ENCODE measurements at places on chromosomes 12 and 14.

DNA sequence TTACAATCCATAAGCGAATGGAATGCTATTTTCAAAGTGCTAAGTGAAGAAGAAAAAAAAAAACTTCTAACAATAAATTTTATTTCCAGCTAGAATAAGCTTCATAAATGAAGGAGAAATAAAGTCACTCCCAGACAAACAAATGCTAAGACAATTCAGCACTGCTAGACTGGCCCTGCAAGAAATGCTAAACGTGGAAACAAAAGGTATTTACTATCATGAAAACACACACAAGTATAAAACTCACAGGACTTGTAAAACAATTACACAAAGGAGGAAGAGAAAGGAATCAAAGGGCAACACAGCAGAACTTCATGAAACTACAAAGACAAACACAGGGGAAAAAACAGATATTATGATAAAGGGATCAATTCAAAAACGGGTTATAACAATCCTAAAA, 85.8 kb upstream of the NELL2 start:
- no peak for DNase-seq

GRCh38 chr12:22034709-22035506, 11.1 kb upstream of the CMAS start:
- DNase-seq: no peak

DNA sequence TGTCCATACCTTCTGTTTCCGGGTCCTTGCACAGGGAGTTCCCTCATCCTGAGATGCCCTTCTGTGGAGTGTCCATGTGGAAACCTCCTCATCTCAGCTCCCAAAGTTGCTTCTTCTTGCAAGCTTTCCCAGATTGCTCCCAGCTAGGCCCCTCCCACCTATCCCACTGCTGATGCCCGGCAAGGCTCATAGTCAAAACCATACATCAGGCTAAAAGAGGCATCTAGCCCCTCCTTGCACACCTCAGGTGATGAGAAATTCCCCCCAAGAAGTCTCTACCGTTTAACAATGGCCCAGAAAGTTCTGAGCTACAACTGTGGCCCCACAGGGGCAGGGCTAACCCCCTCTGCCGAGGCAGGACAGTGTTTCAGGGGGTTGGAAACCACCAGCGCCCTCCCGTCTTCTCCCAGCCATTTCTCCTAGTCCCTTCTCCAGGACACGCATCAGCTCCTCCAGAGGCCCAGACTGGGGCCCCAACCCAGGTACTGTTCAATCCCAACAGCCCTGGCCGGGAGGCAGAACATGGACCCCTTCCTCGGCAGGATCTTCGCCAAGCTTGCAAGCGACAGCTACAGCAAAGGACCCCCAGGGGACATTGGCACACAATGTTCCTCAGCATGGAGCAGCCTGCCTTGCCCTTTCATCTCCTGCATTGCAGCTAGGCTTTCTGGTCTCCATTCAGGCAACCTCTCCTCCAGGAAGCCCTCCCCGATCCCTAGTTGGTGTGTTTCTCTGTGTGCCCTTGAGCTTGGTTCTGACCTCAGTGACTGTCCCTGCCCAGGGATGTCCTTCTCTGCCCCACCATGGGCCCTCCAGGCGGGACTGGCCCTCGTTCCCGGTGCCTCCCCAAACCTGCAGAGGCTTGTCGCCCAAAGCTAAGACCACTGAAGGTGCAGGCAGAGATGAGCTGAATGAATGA, 4.5 kb upstream of the BEGAIN start:
- DNase-seq: no peak

DNA sequence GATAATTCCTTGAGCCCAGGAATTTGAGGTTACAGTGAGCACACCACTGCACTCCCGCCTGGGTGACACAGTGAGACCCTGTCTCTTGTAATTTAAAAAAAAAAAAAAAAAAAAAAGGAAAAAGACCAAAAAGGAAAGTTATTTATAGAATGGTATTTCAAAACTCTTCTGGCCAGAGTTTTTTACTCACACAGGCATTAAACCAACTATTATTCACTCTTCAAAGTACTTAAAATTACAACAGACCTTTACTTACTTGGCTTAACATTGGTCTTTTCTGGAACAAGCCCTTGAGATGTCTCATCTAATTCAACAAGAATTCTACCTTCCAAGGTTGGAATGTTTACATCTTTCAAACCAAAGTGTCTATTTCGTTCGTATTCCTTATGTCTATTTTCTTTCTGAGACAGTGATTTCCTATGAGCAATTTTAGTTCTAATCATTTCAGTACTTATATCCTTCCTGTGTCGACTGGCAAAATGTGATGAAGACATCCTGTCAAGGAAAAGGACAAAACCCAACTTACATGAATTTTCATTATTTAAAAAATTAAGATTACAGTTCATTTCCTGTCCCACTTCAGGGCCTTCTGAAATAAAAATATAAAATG, 2.6 kb downstream of the DLGAP5 start:
- no peak for DNase-seq

DNA sequence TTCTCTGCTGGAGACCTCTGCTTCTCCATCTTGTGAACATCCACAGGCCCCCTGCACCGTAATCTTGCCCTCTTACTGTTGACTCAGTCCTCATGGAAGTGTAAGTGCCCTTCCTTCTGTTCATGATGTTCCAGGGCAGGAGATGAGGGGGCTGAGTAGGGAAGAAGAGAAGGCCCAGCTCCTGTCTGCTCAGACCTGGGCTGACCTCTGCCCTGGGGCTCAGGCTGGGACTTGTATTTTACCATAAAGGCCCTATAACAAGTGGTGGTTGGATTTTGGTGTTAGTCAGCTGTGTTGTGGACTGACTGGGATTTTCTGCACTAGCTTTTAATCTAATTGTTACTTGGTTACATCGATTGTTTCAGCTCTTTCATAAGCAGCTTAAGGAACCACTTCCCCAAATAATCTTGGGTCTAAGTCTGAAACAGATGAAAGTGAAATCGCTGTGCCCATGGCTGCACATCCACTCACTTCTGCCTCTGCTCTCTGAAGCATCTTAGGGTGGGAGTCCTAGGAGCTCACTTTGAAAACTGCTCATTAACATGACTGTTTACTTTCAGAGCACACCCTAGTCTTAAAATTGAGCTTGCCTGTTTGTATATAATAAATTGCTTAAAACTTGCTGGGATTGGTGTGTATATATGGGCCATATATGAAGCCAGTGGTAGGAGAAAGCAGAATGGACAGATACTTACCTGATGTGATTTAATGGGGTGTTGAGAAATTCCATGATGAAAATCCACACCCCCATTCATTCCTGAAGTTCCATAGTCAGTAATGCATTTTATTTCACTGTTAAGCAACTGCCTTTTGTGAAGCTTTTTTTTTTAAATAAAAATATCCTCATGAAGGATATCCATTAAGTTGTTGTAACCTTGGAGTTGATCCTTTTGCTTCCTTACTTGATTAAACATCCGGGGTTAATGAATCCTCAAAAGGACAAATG, 17.7 kb downstream of the C12orf71 start:
- no peak for DNase-seq

GRCh38 chr14:100770605-100771120, 44.0 kb downstream of the DLK1 start:
- no peak for DNase-seq

- no peak for DNase-seq
Measured at GRCh38 chr12:22856178-22856577, 231.2 kb downstream of the ETNK1 start.

DNA sequence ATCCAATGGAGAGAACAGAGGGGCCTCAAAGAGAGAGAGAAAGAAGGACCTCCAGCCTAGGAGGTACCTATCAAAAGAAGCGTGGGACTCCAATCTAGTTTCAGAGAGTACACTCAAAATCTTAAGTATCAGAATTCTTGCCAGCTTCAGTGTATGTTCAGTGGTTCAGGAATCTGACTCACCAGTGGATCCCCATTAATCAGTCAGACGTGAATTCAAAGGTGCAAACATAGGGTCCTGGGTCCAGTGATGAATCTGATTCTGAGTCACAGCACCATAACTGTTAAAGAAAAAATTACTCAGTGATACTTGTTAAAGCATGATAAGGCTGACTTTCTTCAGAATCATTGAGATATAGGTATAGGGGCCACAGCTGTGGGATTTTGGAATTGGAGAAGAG, 33.2 kb downstream of the ETNK1 start:
- DNase-seq: no peak

DNA sequence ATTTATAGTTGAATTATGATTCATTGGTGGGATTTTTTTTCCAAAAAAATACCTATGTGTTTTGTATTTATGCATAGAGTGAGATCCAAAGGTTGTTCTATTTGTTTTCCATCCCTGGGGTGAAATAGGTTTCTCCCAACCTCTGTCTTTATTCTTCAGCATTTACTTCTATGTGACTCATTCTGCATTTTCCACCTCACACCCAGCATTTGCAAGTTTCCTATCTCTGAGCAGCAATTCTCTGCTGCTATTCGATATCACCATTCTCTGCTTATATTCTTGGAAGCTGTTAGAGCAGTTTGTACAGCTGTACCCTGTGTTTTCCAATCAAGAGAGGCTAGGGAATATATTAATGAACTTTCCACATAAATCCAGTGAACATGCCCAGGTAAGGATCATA, 538.9 kb downstream of the SNAPC1 start:
- DNase-seq: no peak

GRCh38 chr14:83071888-83072501, 1538.3 kb upstream of the SEL1L start:
- DNase-seq: no peak

GRCh38 chr12:94329366-94329765, 130.3 kb downstream of the CEP83 start:
- no peak for DNase-seq

DNA sequence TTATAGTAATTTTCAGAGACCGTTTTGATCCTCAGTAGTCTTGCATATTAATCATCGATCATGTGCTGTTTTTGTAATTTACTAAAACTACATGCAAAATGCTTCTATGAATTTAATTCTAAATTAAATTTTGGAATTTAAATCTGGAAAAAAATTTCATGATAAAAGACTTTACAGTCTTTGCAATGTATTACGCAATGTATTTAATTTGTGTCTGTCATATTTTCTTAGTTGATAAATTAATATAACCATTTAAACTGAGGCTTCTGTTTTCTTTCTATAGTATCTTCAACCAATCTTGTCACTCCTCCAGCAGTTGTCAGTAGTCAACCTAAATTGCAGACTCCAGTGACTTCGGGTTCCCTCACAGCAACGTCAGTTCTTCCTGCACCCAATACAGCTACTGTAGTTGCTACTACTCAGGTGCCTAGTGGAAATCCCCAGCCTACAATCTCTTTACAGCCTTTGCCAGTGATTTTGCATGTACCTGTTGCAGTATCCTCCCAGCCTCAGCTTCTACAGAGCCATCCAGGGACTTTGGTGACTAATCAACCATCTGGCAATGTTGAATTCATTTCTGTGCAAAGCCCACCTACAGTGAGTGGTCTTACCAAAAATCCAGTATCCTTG, 94.8 kb downstream of the ATF7IP start:
- DNase-seq: no peak

- DNase-seq: no peak
Measured at GRCh38 chr14:68686724-68687123, 106.1 kb downstream of the ZFP36L1 start.

DNA sequence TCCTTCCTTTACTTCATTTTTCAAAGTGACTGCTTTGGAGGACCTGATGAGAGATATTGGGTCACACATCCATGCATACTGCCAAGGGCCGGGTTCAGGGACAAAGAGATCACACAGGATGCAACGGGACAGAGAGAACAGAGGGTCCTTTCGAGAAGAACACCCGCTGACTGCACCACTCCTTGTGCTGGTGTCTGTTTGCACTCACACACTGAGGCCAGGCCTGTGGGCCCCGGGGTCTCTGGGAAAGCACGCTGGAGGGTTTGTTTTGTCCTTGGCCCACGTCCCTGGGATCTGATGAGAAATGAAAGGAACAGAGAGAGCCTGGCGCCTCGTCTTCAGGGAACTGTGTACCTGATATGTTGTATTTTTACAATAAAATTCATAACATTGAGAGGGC, 42.2 kb downstream of the PAH start:
- no peak for DNase-seq

- DNase-seq: no peak
Measured at GRCh38 chr12:31477687-31478086, 113.2 kb downstream of the DENND5B start.

DNA sequence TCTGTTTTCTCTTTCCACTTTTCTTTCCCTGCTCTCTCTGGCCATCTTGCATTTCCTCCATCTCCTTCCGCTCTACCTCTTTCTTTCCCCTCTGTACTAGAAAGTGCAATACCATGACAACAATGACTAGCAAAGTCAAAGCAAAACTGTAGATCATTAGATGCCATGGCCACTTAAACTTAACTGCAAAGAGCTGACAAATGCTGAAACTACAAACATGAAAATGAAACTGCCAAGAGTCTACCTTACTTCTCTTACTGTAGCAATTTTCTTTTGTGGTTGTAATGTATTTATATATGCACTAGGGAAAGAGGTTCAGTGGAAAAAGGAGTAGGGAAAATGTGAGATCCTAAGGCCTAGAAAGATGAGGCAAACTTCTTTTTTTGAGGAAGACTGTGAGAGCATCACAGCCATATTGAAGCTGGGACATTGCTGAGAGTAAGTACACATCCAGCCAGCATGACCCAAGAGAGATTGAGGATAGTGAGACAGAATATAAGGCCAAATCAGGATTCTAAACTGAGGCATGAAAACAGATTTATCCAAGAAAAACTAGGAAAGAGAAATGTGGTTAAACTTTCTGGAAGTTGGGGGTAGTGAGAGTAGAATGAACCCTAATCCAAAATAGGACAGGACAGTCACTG, 276.6 kb upstream of the NAV3 start:
- DNase-seq: no peak

- DNase-seq: no peak
Measured at GRCh38 chr14:54446161-54446693, 5.1 kb upstream of the CNIH1 start.

GRCh38 chr12:115132145-115132544, 448.2 kb upstream of the TBX3 start:
- DNase-seq: no peak

DNA sequence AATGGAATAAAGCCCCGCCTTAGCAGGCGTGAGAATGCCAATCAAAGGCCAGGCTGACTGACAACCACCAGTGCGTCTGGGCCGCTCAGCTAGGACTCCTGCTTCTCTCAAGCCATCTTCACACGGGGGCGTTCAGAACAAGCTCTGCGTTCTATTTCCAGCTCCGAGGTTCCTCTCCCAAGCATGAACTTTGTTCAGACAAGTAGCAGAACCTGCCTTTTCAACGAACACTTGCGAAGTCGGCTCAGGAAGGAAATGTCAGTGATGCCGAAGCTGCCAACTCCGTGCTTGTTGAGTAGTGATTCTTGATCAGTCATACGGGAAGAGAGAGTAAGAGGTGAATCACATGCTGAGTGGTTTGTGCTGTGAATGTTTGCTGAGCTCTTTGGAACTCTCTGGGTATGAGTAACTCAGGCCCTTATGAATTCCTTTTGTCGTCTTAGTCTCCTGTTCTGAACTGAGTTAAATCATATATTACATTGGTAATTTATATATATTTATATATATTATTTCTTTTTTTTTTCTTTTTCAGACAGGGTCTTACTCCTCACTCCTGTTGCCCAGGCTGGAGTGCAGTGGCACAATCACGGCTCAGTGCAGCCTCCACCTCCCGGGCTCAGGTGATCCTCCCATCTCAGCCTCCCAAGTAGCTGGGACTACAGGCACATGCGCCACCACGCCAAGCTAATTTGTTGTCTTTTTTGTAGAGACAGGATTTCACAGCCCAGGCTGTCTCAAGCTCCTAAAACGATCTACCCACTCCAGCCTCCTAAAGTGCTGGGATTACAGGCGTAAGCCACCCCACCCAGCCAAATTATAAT, 29.4 kb upstream of the BCL7A start:
- DNase-seq: peak; percentile 8

All from activated CD8-positive, alpha-beta memory T cell treated with anti-CD3 and anti-CD28 coated beads for 1 hour (primary cell).